ENCODE measurements at places on chromosomes 6 and 20.

GRCh38 chr20:57769756-57770155 is 59.9 kb upstream of the PMEPA1 start:
- DNase-seq, result no peak

DNA sequence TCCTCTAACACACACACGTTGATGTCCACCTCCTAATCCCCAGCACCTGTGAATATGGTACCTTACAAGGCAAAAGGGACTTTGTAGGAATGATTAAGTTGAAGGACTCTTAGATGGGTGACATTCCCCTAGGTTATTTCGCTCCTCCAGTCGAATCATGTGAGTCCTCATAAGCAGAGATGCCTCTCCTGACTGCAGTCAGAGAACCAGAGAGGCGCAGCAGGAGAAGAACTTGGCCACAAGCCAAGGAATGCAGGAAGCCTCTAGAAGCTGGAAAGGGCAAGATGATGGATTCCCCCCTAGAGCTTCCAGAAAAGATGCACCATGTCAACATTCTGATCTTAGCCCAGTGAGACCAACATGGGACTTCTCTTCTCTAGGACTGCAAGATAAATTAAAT is 133.1 kb upstream of the PTPRT start:
- no peak for DNase-seq

GRCh38 chr20:40431112-40431511 is 257.9 kb downstream of the MAFB start:
- no peak for DNase-seq

DNA sequence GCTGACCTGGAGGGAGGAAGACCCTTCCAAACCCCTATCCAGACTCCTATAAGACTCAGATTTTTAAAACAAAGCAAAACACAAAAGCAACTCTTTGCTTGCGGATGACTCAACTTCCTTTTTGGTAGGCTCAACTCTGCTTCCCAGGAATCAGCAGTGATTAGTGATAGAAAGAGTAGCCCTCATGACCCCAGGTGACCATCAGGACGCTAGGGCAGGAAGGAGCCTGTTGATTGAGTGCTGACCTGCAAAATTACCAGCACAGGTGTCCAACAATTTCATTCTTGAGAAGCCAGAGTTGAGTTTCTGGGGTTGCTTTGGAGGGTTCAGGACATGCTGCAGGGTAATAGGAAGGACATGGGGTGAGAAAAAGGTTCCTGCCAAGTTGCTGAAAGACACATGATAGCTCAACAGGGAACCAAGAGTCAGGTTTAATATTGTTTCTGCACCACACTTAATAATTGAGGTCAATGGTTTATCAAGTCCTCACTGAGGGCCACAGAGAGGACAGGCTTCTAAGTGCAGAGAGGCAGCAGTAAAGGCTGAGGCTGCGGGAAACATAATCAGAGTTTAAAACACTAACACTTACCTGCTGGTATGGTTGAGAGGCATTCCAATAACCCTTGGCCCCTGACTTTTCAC is 67.4 kb upstream of the BMP2 start:
- DNase-seq, result no peak

DNA sequence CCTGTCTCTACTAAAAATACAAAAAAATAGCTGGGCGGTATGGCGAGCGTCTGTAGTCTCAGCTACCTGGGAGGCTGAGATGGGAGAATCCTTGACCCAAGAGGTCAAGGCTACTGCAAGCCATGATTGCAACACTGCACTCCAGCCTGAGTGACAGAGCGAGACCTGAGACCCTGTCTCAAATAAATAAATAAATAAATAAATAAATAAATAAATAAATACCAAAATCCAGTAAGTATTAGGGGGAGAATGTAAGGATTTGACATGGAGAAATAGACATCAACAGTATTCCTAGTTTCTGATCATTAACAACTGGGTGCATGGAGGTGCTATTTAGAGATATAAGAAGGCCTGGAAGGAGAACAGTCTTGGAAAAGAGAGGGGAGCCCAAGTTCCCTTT is 125.7 kb downstream of the MEI4 start:
- no peak for DNase-seq

GRCh38 chr6:37495244-37495934 is 4.3 kb downstream of the CCDC167 start:
- DNase-seq, result no peak

DNA sequence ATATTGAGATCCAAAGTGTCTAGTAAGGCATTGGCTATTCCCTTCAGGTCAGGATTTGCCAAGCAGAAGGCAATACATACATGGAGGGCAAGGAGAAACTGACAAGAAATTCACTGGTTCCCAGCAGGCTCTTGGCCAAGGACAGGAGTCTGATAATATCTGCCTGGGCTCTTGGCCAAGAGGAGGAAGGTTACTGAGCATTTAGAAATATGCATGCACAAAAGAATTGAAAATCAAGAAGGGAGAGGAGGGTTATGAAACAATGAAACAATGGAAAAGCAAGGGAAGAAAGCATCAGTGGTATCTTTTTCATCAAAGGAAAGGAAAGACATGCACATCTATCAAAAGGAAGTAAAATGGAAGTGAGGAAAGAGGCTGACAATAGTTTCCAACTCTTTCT is 42.4 kb downstream of the ARHGAP18 start:
- DNase-seq, result no peak

GRCh38 chr20:16714242-16714641 is 15.6 kb upstream of the SNRPB2 start:
- no peak for DNase-seq
